Stimulated activated CD8-positive, alpha-beta memory T cell treated with anti-CD3 and anti-CD28 coated beads, Interleukin-4, amount 100 ng/mL, for 4 hours (primary cell): ENCODE measurements at places on chromosomes 1 and 21.

- no peak for DNase-seq
Measured at GRCh38 chr1:9243066-9243739, 8.6 kb downstream of the H6PD start.

- DNase-seq, result no peak
Measured at GRCh38 chr21:30206551-30207251, 9.2 kb downstream of the CLDN8 start.

DNA sequence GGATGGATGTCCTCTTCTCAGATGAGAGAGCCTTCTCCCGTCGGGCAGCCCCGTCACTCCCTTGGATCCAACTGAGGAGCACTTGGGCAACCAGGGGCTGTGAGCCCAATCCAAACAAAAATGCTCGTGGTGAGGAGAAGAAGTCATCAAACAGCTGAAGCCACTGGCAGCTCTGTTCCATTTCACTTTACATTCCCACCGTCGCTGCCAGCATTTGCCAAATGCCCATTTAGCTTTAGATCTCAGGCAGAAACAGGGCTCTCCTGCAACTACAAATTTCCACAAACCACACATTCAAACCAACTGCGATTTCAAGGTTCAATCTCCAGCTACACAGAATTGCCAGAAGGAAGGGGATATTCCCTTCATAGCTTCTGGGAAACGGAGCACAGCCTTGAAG, 634.6 kb downstream of the SMYD3 start:
- no peak for DNase-seq

GRCh38 chr1:185398599-185398998, 81.6 kb upstream of the IVNS1ABP start:
- DNase-seq, result no peak
